Activated naive CD4-positive, alpha-beta T cell (primary cell): ENCODE measurements at places on chromosomes 1 and 21.

DNA sequence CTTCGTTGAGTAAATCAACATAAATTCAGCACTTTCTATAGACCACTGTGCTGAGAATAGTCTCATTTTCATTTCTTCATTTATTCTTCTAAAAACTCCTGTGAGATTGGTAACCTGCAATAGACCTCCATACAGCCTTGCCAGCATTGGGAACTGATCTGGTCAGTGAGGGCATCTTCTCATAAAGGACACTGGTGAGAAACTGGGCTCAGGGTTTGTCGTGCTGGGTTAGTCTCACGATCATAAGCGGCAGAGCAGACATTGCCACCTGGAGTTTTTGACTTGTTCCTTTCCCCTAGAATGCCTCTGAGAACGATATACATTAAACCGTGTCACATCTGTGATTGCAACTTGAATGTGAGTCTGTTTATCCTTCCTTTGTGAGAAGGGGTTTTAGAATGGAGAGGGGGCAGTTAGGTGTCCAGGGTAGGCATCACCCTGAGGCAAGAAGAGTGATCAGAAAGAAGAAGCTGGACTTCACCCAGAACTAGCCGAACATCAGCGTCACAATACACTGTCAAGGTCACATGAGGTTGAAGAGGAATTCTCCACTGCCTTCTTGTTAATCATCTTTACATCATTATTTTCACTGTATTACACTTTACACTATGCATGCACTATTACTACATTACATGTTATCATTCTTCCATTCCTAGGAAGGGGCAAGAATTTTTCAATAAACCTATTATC, 1.4 kb upstream of the TTLL7 start:
- no peak for DNase-seq

DNA sequence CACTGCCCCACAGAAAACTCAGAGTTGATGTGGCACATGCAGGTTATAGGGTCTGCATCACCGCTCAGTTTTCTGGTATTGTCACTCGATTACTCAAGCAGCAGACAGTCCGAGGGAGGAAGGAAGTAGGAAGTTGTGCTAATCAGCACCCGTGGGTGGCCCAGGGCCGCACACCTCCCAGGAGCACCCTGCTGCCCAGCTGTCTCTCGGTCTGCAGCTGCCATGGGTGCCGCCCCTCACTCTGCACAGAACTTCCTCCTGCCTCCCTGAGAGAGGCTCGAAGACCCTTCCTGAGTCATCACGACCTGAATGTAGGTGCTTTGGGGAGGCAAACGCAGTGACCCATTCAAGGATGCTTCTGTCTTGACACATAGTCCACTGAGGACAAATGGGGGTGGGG, 4.2 kb upstream of the TFF3 start:
- DNase-seq, result no peak

- no peak for DNase-seq
Measured at GRCh38 chr1:247274605-247275256, 18.9 kb downstream of the VN1R5 start.

DNA sequence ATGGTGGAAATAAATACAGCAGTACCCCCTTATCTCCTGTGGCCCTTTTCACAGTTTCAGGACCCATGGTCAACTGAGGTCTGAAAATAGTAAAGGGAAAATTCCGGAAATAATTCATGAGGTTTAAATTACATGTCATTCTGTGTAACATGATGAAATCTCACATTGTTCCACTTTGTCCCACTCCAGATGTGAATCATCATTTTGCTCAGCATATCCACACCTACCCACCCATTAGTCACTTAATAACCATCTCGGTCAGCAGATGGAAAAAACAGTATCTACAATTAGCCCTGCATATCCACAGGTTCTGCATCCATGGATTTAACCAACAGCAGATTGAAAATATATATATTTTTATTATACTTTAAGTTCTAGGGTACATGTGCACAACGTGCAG, 86.9 kb upstream of the GORAB start:
- DNase-seq, result no peak

DNA sequence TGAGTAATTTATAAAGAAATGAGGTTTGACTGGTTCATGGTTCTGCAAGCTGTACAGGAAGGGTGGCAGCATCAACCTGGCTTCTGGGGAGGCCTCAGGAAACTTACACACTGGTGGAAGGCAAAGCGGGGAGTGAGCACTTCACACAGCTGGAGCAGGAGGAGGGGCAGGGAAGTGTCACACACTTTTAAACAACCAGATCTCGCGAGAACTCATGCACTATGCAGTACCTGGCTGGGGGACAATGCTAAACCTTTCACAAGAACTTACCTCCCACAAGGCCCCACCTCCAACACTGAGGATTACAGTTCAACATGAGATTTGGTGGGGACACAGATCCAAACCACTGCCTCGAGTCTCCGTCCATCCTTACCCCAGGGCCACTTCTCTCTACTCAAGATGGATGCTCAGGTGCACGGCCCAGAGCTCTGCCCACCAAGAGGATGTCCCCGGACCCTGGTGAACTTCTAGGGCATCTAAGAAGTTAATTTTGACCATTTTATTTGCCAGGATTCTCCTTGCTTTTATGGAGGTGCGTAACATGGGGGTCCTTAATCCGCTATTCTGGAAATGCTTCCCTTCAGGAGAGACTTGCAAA, 22.7 kb upstream of the ACTRT2 start:
- no peak for DNase-seq

DNA sequence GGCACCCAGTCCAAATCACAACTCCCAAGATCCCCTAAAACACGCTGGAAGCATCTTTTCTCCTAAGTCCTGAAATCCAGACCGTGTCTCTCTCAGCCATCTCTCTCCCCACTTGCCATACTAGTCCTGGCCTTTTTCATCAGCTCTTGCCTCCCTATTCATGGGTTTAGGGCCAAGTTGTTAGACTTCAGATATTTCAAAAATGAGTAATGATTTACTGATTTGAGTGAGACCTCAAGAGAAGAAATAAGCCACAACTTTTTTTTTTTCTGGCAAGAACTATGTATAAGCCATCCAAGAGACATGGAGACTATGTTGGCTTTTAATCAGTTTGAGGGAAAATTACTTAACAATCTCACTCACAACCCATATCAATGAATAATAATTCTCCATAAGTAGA, 62.5 kb downstream of the TBX15 start:
- DNase-seq, result no peak

DNA sequence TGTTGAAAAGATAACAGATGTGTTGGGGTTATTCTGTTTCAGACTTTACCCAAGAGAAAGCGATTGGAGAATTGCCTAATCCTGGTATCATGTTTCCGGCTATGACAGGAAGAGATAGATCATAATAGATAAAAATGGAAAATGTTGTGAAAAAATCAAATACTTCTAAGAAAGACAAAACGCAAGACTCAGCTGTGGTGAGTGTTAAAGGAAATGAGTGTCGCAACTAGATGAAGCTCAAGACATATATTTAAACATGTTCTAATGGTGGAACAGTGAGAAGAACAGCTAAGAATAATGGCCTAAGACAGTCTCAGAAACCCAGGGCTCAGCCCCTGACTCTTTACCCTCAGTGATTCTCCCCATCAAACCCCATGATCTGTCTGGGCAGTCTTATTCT, 426.7 kb upstream of the RUNX1 start:
- no peak for DNase-seq

GRCh38 chr21:34337741-34338140, 26.1 kb upstream of the KCNE2 start:
- no peak for DNase-seq

- DNase-seq, result no peak
Measured at GRCh38 chr21:34280389-34280795, 83.4 kb upstream of the KCNE2 start.

GRCh38 chr1:88650676-88651418, 33.2 kb upstream of the PKN2 start:
- no peak for DNase-seq

GRCh38 chr1:209434066-209434465, 149.4 kb upstream of the CAMK1G start:
- no peak for DNase-seq

- DNase-seq, result no peak
Measured at GRCh38 chr21:37566790-37567615, 200.4 kb downstream of the DYRK1A start.

GRCh38 chr1:182279302-182279701, 112.3 kb downstream of the GLUL start:
- no peak for DNase-seq

DNA sequence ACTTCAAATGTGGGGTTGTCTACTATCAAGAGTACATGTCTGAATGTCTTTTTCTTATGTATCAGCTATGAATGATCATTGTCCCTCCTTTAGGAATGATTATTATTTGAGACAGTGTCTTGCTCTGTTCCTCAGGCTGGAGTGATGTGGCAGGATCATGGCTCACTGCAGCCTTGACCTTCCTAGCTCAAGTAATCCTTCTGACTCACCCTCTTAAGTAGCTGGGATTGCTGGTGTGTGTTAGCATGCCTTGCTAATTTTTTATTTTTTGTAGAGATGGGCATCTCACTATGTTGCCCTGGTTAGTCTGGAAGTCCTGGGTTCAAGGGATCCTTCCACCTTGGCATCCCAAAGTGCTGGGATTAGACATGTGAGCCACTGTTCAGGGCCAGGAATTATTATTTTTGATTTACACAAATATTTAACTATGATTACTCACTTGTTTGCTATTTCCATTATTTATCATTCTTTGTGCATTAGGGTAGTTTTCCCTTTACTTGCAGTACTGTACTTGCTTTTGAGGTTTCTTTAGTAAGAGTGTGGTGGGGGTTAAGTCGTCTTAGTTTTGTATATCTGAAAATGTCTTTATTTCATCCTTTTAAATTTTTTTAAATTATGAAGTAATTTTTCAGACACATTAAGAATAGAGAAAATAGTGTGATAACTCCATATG, 12.8 kb downstream of the S100A7 start:
- DNase-seq, result no peak

DNA sequence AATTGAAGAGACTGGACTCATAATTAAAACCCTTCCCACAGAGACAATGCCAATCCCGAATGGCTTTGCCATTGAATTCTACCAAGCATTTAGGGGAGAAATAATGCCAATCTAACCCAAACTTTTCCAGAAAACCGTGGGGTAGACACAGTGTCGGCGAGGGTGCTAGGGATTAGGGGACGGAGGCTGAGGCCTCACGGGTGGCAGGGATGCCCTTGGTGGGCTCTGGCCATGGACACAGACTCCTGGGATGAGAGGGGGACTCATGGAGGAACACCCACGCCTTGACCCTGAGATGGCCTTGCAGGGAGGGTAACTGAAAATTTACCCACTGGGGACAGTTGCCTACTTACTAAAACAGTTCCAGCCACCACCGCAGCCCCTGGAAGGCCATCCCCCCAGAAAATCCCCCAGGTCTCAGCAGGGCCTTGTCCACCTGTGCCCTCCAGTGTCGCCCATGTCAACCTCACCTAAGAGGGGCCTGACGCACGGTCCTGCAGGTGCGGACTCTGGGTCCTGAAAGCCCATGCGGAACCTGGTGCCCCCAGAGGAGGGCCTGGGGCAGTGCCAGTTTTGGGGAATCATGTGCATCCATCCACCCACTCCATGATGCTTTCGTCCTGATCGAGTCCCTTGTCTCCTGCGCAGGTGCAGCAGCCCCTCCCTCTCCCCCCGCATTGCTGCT, 1.9 kb downstream of the KRTAP10-5 start:
- no peak for DNase-seq

- DNase-seq, result no peak
Measured at GRCh38 chr21:33206771-33207281, 22.9 kb upstream of the IFNAR2 start.

DNA sequence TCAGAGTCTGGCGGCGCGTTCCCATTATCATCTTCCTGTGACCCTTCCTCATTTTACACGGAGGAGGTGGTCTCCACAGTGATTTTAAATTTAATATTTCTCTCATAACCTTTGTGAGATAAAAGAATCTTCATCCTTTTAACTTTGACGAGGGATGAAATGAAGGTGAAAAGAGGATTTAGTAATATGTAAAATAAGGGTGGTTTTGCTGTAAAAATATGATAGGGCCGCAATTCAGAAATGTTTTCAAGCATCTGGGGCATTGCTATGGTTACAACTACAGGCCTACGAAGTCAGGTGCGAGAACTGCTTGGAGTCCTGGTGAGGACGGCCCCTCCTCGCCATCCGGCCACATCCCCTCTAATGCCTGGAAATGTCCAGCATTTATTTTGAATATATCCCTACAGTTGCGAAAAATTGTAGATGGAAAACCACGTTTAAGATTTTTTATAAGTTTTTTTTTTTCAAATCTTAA, 422 bp upstream of the RSBN1 start:
- no peak for DNase-seq

GRCh38 chr1:37655274-37655673, 20.6 kb upstream of the RSPO1 start:
- no peak for DNase-seq

DNA sequence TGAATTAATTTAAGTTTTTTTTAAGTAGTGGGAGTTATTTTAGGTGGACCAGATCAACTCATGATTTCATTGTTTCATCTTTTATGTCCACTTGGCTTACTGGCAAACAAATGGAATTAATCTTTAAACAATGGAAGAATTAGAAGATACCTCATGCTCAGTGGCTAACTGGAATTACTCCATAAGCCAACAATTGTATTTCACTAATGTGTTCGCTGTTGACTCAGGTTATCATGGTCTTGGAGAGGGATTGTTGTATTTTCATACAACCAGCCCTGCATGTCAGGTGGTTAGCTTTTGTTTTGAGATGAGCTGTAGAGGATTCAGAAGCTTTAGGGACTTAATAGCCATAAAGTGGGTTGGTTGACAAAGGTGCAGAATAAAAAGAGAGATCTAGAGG, 57.2 kb upstream of the HMCN1 start:
- DNase-seq, result no peak

DNA sequence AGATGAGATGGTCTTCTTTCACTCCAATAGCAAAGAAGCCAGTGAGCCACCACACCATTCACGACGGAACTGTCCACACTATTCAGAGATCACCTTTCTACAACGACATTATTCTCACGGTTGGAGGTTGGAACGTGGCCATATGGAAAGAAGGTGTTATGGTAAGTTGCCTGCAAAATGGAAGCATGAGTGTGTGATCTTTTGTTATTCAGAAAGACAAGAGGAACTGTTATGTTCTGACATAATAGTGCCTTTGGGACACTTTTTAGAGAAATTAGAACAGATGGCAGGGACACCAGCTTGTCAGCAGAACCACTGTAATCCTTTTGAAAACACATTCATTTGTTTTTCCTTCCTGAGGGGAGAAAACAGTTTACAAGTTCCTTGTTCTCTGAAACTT, 75.8 kb upstream of the MCOLN3 start:
- DNase-seq, result no peak

GRCh38 chr1:200731654-200732332, 6.9 kb upstream of the CAMSAP2 start:
- DNase-seq, result no peak

GRCh38 chr1:227886993-227887696, 60.6 kb downstream of the WNT9A start:
- DNase-seq, result no peak

- no peak for DNase-seq
Measured at GRCh38 chr1:30908696-30909364, at the start of gene SDC3. SDC3 (minus strand) TSS chr1:30908758; CDS start chr1:30908586, 172 bp downstream.

GRCh38 chr1:224433701-224434672, 610 bp downstream of the WDR26 start:
- peak; percentile 36 for DNase-seq

DNA sequence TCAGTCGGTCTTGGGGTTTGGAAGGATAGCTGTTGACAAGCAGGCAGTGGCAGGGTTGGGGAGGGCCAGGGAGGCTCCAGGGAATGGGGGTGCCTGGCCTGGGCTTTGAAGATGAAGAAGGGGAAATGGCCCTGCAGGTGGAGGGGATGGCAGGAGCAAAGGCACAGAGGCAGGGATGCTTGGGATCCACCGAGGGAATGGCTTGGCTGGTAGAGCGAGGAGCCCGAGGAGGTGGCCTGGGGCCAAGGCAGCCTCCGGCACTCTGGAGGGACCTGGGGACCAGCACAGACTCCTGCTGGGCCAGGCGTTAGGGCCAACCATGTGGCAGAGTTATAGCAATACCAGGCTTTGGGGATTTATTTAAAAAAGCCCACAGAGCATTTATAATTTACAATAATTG, 62.9 kb upstream of the EDN2 start:
- DNase-seq, result no peak
